ENCODE measurements at places on chromosomes 6 and 20. TPM values are rescaled to one million over a fixed set of nuclear protein-coding genes. Genes with fewer than 3 reads are reported as not detected.
A peak's percentile ranks its signal among the peaks of the same experiment; 100 is the strongest.

- no peak for DNase-seq
Observed at GRCh38 chr6:39814236-39814635, 22.1 kb downstream of the DAAM2 start.

DNA sequence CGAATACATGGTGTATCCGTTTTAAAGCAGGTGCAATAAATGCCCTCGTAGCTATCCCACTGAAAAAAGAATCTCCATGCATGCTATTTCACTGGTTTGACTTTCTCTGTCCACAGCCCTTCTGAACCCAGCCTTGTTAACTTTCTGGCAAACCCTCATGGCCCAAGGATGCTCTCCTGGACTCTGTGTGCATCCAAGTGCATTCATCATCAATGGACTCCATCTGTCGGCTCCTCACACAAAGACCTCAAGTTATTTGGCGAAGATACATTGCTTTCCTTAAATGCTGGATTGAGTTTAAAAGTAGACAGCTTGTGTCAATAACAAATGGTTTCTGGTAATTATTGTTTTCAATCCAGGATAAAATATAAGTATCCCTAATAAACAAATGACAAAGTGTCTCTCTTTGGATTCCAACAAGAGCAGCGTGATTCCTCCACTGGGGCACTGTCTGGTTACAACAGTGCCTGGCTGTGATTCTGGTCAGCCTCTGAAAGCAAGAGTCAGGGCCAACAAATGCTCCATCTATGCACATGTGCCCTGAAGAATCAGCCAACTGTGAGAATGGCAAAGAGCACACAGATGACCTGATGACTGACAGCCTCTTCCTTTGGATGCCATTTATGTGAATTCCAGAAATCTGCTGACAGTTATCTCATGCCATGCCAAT, 55.7 kb downstream of the FYN start:
- no peak for DNase-seq

DNA sequence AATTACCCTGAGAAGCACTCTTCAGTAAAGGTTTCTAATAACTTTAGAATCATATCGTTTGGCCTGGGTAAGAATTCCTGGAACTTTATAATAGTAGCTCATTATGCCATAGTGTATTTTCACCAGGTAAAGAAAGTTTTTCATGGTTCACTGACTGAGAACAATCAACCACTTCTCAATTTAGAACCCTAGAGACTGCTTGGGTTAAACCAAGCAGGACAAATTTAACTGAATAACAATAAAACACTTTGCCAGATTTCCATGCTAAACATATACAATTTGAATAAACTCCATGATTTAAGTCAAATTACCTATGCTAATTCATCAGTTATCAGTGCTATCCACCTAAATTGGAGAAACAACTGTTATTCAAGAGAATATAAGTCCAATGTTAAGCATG, 99.4 kb downstream of the PLG start:
- DNase-seq = no peak

- peak; percentile 42 for DNase-seq
Observed at GRCh38 chr6:20542927-20543602, 8.8 kb downstream of the CDKAL1 start.

DNA sequence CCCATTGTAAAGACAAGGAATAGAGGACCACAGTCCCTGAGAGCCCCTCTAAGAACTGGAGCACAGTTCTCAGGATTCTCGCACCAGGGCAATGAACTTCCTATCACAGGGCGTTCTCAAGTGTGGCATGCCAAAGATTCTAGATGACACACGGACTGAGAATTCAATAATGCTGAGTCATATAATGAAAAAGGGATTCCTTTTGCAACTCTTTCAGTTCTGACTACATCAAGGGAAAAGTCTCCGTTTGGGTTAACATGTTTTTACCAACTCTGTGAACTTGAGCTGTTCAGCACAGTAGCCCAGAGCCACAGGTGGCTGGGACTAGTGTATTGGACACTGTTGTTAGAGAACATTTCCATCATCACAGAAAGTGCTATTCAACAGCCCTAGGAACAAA, 3.4 kb downstream of the MED20 start:
- peak; percentile 97 for DNase-seq

DNA sequence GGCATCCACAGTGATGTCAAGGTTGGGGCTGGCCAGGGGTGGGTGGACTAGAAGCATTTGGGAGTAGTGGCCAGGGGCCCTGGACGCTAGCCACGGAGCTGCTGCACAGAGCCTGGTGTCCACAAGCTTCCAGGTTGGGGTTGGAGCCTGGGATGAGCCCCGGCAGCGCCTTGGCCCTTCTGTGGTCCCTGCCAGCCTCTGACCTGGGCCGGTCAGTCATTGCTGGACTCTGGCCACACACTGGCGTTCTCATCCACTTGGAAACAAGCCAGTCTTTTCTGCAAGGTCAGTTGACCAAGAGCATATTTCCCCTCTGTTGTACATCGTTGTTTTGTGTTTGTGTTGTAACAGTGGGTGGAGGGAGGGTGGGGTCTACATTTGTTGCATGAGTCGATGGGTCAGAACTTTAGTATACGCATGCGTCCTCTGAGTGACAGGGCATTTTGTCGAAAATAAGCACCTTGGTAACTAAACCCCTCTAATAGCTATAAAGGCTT, 8.4 kb downstream of the PSMA7 start:
- peak; percentile 73 for DNase-seq

DNA sequence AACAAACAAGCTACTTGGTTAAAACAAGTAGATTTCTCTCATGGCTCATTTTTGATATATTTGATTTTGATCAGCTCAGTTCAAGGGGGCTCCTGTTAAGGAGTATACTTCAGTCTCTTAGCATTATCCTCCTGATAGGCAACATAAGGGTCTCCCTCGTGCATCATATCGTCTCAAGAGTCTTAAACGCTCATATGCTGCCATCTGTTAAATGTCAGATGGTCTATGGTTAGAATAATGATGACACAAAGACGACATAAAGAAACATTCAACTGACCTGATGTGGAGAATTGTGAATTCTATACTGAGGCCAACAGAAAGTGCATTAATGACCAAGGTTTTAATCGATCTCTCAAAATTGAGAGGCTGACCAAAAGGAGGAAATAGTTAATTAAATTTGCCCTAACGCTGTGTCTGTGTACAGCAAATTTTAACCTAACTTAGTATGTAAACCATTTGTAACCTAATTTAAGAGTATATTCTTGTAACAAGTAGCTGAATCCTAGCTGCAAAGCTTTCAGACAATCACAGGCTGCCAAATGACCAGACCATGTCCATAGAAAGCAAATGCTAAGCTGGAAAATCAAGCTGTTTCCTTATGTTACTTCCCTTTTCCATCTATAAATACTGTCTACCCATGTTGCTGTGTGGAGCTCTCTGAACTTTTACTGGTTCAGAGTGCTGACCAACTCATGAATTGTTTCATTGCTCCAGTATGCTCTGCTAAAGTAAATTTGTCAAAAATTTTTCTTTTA, 1688.5 kb downstream of the GRIK2 start:
- no peak for DNase-seq

GRCh38 chr6:28974505-28974904, 30.6 kb downstream of the ZNF311 start:
- peak; percentile 4 for DNase-seq

DNA sequence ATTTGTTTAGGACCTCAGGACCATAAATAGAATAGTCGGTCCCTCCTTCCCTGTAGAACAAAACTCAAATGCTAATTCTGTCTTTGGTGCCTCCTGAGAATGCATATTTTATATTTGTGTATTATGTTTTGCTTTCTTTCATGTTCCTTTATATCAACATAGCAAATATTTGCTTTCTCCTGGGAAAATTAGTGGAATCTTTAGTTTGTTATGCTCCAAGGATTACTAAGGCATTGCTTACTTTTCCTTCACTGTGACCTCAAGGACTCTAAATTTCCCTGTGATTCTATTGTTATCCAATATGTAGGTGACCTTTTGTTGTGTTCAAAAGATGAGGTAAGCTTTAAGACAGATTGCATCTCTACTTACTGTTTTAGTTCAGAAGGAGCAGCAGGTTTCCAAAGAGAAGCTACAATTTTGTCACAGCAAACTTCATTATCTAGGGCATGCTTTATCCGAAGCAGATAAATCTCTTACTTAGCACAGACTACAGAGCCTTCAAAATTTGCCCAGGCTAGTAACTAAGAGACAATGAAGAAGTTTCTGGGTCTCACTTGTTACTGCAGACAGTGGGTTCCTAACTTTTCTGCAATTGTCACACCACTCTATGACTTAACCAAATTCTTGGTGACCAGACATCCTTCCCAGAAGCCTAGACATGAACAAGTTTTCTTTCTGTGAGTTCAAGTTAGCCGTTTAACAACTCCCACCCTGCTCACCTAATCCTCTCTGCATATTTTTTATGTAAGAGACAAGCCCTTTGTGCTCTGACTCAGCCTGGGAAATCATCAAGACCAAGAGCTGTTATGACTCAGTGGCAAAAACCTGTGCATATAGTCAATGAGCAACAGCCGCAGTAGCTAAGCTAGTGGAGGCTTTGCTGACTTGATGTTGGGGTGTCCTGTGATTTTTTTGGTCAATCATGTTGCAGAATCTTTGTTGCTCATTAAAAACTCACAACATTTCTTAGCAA, 378.8 kb downstream of the QKI start:
- DNase-seq = no peak

The LINC00237 gene
- not detected for total RNA-seq

The RIMS1 gene
- 8.3 TPM for total RNA-seq

The ELOVL4 gene
- total RNA-seq = 6.8 TPM

The SLC22A23 gene
- total RNA-seq = 16.2 TPM

The PAK5 gene
- total RNA-seq = not detected

The OR12D1 gene
- total RNA-seq = not detected

The THBS2 gene
- total RNA-seq = 1,102 TPM

The CALHM4 gene
- total RNA-seq = not detected

The TRAPPC3L gene
- 0.29 TPM for total RNA-seq

The IMPG1 gene
- not detected for total RNA-seq
